ENCODE measurements at places on chromosomes 2 and 18.

DNA sequence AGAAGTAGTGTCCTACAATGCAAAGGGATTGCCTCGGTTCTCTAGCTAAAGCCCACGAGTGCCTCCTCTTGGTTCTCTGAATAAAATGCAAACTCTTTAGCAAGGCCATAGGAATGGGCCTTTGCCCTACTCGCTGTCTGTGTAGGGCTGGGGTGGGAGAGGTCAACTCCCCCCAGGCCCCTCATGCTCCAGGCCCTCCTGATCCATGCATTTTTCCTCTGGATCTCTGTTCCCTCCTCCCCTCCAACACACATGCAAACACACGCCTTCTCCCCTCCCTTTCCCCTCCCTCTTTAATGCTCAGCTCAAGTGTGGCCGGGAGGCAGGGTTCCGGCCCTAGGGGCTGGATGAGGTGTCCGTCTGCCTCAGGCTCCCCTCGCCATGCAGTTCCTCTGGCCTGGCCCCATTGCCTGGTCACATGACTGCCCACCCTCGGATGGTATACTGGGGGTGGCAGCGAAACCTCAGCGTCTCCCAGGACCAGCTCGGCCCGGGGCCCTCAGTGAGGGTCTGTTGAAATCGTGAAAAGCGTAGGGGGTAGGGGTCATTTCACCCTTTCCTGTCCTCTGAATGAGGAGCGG, 14.9 kb upstream of the KLF11 start:
- DNase-seq: no peak

DNA sequence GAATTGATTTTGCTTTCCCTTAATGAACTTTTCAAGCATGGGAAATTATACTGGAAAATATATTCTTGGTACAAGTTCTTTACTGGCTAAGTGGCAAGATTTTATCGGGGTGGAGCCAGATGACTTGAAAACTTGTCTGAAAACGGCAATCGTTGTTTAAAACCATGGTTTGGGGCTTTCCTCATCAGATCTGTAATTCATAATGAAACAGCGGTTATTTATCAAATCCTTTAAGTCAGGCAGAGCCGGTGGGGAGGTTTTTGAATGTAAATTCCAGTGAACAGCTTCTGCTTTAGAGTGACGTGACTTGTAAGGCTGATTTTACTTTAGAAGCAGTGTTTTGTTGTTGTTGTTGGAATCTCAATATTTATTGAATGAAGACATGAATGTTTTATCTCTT, 2.6 kb downstream of the SEC11C start:
- no peak for DNase-seq

DNA sequence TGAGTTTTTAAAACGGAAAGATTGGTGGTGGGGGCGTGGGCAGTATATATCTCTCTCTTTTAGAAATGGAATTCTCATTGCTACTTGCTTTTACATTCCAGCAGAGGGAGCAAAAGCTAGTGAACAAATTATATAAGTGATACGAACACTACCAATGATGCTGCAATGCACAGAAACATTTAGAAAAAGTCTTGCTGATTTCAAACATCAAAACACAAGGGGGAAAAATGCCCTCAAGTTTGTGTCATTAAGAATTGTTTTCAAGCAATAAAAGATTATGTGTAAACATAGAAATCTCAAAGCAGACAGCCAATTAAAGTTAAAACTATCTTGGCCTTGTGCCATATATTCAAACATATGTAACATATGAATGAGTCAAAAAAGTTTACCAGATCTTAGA, 296.3 kb upstream of the KCNJ3 start:
- no peak for DNase-seq

DNA sequence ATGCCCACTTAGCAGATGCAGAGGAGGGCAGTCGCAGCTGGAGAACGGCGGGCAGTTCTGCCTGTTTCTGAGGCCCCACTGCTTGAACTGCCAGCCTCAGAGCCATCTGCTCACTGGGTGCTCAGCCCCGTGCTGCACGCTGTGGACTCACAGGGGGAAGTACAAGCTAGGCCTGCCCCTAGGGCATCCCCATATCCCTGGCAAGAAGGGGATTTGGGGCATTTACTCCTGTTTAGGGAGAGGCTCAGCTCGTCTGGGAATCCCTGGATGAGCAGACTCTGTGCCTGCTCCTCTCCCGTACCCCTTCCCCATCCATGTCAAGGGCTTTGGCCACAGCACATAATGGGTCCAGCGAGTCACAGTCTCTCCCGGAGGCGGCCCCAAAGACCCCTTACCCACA, 169.8 kb upstream of the PKDCC start:
- no peak for DNase-seq

DNA sequence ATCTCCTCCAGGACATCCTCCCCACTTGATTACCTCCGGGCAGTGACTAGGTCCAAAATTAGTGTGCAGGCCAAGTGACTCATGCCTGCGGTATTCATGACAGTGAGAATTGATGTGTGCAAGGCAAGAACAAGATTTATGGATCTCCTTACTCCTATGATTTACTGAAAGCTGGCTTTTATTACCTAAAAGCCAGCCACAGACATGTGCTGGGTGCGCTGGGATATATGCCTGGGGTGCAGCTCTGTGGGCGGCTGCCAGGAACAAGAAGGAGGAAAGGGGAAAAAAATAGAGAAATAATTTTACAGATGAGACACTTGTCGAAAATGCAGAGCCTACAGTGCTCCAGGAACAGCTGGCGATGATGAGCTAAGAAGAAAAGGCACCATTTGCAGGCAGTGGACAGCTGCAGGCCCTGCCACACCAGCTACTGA, 359.3 kb downstream of the CMPK2 start:
- no peak for DNase-seq

DNA sequence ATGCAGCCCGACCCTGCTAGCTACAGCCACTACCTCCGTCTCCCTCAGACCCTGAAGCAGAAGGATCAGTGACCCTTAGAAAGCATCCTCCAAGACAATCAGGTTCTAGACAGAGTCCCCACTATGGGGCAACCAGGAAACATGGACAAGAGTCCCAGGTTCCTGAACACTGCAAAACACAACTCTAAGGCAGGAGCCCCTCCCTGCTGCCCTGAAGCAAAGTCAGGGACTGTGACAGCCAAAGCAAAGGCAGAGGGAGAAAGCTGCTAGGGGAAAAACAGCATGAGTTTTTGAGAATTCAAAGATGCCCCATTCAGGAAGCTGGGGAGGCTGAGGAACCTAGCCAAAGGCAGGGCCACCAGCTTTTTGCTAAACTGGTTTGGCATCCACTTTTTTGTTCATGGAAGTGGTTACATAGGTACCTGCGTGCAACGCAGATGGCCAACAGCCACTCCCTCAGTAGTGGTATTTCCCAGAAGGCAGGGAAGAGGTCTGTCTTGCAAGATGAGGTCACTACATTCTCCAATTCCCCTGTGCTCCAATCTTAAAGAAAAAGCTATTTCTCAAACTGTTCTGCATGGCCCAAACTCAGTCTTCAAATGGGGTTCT, 33.2 kb downstream of the MYO5B start:
- no peak for DNase-seq

DNA sequence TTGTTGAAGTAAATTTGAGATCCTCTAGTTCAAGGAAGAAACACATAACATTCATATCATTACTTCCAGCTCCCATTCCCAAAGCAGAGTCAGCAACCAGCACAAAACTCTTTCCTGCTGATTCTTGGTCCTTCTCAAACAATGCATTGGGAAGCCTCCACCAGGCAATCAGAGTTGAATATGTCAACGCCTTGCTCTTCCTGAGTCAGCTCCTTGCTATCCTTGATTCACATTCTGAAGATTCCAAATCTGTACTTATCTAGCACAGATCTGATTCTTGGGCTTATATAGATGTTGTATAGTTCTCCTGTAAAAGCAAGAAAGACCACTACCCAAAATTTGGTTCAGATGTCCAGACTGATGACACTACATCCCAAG, 29.6 kb downstream of the CFAP210 start:
- no peak for DNase-seq

DNA sequence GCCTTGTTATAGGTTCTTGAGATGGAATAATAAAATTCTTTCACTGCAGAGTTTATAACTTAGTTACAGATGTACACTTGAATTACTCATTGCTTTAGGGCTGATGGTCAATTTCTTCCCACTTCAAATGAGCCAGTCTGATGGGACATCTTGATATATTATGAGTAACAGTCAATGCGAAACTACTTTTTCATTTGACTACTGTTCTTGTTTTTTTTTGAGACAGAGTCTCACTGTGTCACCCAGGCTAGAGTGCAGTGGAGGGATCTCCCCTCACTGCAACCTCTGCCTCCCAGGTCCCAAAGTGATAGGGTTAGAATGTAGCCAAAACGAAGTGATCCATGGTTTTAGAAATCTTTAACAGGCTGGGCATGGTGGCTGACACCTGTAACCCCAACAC, 57.1 kb downstream of the ST3GAL5 start:
- DNase-seq: no peak

- DNase-seq: no peak
Measured at GRCh38 chr18:44592639-44593038, 88.0 kb upstream of the SETBP1 start.

DNA sequence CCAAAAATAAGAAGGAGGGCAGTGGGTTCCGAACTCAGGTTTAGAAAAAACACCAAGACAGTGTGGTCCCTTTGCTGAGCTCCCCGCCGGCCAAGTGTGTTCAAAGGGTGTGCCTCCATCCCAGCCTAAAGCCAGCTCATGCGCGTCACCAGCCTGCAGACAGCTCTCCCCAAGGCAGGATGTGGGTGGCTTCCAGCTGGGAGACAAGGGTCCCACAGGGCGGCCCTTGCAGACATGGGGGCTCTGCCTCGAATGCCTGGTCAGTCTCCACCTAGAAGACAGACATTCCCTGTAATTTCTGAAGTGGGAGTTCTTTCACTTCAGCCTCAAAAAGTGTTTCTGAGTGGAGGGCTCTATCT, 135.8 kb upstream of the GPC1 start:
- DNase-seq: no peak

GRCh38 chr2:174888146-174888545, 117.0 kb downstream of the CHN1 start:
- no peak for DNase-seq

DNA sequence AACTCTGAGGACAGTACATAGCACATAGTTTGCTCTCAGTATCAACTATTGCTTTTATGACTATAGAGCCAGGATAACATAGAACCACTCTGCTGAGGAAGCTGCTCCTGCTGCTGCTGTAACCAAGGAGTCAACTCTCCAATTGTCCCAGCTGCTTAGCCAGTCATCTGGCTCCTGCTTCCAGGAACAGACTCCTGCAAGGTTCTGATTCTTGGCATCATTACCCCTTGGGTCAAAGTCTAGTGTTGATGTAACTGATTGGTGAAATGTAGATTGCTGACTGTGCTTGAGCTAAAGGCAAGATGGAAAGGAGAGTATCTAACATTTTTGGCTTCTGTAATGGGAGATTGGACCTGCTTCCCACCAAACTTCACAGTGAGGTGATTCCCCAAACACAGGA, 261.9 kb upstream of the FSHR start:
- DNase-seq: no peak

DNA sequence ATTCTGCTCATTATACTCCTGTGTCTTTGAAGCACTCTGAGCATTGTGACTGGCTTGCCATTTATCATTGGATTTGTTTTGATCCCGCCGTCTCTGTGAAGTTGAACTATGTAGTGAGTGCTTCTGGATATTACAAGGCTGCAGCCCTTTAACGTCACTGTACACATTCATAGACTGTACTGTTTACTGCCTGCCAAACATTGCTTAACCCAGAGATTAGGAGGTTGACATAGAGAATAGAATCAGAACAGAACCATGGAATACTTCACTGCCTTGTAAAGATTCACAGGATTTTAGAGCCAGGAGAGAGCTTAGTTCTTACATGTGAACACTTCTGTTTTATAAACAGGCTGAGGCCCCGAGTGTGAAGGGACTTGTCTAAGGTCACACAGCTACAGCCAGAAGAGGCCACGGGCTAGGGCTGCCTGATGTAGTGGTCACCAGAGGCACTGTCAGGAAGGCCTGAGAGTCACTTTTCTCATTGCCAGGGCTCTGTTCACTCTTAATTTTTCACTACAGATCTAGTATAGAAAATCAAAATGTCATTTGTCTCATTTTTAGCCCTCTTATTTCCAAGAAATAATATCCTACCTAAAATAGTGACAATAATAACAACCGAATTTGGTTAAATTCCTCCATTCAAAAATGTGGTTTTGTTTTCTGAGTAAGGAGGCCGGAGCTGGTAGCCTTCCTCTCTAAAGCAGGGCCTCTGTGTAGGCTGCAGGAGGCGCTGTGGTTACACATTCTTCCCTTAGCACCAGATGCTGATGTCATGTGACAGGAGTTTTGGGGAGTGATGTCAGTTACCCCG, 87.9 kb downstream of the UGGT1 start:
- DNase-seq: no peak

DNA sequence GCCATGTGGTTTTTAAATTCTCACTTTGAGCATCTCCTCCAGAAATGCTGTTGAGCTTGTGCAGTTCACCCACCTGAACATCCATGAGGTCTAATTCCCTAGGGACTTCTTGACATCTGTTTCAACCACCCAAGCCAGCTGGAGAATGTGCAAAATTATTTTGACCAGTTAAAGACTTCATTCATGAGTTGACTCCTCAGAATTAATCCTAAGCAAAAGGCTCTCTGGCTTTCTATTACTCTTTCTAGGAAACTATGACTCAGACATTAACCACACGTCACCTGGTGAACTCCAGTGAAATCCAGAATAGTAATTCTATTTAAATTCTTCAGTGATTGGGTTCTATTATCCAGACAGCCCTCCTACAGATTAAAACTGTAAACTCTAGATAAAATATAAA, 247.5 kb downstream of the NBAS start:
- DNase-seq: no peak

DNA sequence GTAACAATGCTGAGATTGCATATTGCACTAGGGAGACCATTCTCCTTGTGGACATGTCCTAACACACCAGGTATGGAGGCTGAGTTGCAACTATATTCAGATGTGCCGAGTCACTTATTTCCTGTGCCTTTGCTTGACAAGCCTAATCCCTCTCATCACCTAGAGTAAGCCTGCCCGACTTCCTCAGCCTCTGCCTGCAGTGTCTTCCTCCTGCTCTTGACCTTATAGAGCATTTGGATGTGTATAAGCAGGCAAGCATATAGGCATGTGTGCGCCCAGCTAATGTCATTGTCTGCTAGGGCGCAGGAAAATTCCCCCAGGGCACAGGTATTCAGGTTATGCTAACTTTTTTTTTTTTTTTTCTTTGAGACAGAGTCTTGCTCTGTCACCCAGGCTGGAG, 316.9 kb downstream of the CDH2 start:
- DNase-seq: no peak

- DNase-seq: no peak
Measured at GRCh38 chr2:23418461-23418911, 33.5 kb downstream of the KLHL29 start.

GRCh38 chr2:221450280-221450679, 121.8 kb downstream of the EPHA4 start:
- DNase-seq: no peak

DNA sequence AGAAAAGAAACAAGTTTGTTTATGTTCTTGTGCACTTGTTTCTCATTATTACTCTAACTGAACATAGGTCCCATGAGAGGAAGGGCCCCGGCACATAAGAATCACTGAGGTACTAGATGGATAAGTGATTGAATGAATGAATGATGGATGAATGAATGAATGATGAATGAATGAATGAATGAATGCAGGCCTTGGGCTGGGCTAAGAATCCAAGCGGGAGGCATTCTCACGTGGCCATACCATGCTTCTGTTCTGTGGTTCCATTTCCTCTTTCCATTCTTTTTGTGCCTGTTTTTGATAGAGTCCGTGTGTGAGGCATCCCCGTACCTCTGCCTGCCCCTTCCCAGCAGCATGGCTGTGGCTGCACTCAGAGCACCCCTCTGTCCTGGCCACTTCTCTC, 94.8 kb downstream of the SH3BP4 start:
- no peak for DNase-seq

All from SW 1271 (cell line).